ENCODE measurements at places on chromosomes 7 and 10. TPM values are rescaled to one million over a fixed set of nuclear protein-coding genes. Genes with fewer than 3 reads are reported as not detected.

- no peaks in the 10 kb centered on the region for H3K27me3 ChIP-seq
- no peaks in the 10 kb centered on the region for H3K4me1 ChIP-seq
- no peak for DNase-seq
- no peak overlapping the region for H3K4me3 ChIP-seq
Measured at GRCh38 chr7:142379201-142379885, 121.5 kb upstream of the PRSS58 start.

GRCh38 chr7:123417580-123417979 is 116.8 kb downstream of the IQUB start:
- no peaks in the 10 kb centered on the region for H3K27me3 ChIP-seq
- H3K36me3 ChIP-seq: no peaks in the 10 kb centered on the region
- no peak overlapping the region for H3K27ac ChIP-seq
- H3K4me3 ChIP-seq: no peak overlapping the region
- no peak for DNase-seq

DNA sequence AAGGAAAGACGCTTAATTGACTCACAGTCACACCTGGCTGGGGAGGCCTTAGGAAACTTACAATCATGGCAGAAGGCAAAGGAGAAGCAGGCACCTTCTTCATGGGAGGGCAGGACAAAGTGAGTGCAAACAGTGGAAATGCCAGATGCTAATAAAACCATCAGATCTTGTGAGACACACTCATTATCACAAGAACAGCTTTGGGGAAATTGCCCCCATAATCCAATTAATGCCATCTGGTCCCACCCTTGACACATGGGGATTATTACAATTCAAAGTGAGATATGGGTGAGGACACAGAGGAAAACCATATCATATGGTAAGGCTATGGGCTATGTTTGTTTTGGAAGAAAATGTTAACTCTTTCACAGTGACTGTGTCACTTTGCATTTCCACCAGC is 1272.5 kb upstream of the CELF2 start:
- DNase-seq: no peak
- H3K27ac ChIP-seq: no peak overlapping the region
- no peaks in the 10 kb centered on the region for H3K36me3 ChIP-seq
- H3K27me3 ChIP-seq: no peaks in the 10 kb centered on the region
- no peaks in the 10 kb centered on the region for H3K4me1 ChIP-seq
- H3K4me3 ChIP-seq: no peak overlapping the region

GRCh38 chr7:113207931-113208330 is 89.6 kb upstream of the SMIM30 start:
- no peak overlapping the region for H3K27ac ChIP-seq
- H3K36me3 ChIP-seq: no peaks in the 10 kb centered on the region
- no peak for DNase-seq
- no peaks in the 10 kb centered on the region for H3K27me3 ChIP-seq

DNA sequence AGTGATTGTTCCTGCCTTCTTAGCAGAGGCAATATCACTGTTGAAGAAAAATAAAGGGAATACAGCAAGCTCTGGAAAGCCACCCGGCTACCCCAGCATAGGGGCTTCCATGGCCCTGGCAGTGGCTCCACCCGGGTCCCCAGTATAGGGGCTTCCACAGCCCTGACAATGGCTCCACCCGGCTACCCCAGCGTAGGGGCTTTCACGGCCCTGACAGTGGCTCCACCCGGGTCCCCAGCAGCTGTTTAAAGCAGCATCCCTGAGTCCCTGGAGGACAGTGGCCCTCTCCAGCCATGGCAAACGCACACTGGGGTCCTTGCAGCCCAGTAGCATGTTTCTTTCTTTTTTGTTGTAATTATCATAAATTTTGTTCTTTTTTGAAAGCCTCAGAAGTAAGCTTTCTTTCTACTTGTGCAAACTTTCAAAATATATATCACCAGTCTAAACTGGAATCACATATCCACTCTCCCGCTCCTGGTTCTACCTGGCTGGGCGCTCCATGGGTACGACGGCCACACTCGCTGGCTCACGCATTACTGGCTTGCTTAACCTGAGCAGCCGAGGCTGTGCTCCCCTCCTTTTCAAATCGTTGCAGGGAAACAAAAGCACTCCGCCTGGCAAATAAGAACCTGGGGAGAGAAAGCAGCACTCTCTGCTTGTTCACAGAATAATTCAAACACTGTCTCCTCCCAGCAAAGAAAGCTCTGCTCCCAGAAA is 62.1 kb downstream of the TCERG1L start:
- H3K4me3 ChIP-seq: no peak overlapping the region
- peaks cover 47% of the 10 kb centered on the region for H3K27me3 ChIP-seq
- H3K36me3 ChIP-seq: no peaks in the 10 kb centered on the region
- DNase-seq: no peak
- no peak overlapping the region for H3K27ac ChIP-seq

DNA sequence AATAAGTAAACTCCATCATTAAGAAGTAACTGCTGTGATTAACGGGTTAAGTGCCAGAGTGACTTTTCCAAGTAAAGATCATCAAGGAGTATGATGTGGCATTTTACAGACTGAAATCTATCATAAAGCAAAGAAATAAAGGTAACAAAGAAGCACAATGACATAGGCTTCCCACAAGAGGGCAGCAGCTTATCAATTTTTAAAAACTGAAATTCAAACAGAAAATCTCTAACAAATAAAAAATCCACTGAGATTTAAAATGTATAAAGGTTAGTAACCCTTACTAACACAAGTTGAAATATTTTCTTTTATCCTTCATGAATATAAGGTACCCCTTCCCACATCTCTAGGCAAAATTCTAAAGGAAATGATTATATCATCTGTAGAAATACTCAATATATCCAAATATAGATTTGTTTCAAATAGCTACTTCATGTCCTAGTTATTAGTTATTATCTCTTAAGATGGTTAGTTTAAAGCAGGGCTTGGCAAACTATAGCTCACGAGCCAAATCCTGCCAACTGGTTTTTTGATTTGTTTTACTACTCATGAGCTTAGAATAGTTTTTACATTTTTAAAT is 29.2 kb downstream of the FAM3C start:
- H3K36me3 ChIP-seq: no peaks in the 10 kb centered on the region
- H3K27me3 ChIP-seq: no peaks in the 10 kb centered on the region
- H3K4me1 ChIP-seq: no peaks in the 10 kb centered on the region

- DNase-seq: no peak
- H3K36me3 ChIP-seq: no peaks in the 10 kb centered on the region
- H3K4me3 ChIP-seq: no peak overlapping the region
- no peak overlapping the region for H3K27ac ChIP-seq
Measured at GRCh38 chr7:156854654-156855053, 38.3 kb downstream of the LMBR1 start.

DNA sequence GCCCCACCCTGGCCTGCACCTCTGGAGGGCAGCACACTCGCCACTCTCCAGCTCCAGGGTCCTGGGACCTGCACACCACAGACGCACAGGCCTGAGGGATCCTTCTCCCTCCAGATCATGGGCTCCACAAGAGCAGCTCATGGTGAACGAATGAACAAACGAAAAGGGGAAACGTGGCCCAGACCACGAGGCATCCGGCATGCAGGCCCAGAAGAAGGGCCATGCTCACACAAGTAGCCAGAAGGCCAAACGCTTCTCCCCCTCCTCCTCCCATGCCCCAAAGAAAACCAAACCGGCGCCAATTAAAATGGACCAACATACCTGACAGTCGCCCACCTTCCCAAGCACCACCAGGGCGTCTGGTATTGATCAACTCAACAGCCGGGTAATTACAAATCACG is 30.4 kb downstream of the MAD1L1 start:
- peak; percentile 19 for DNase-seq
- H3K36me3 ChIP-seq: no peaks in the 10 kb centered on the region
- H3K27me3 ChIP-seq: no peaks in the 10 kb centered on the region

GRCh38 chr10:71860243-71861029 is 9.4 kb upstream of the PSAP start:
- peak; percentile 81 for DNase-seq
- peak overlapping the region; percentile 90 for H3K27ac ChIP-seq
- H3K4me1 ChIP-seq: peaks cover 13% of the 10 kb centered on the region

GRCh38 chr7:3733541-3734140 is 432.6 kb downstream of the SDK1 start:
- DNase-seq: no peak
- no peaks in the 10 kb centered on the region for H3K27me3 ChIP-seq
- H3K36me3 ChIP-seq: no peaks in the 10 kb centered on the region
- H3K4me1 ChIP-seq: no peaks in the 10 kb centered on the region

- no peaks in the 10 kb centered on the region for H3K4me1 ChIP-seq
- no peaks in the 10 kb centered on the region for H3K27me3 ChIP-seq
- no peak for DNase-seq
- no peak overlapping the region for H3K4me3 ChIP-seq
- H3K27ac ChIP-seq: peak overlapping the region; percentile 25
Measured at GRCh38 chr7:112510001-112510742, 29.4 kb downstream of the LSMEM1 start.

DNA sequence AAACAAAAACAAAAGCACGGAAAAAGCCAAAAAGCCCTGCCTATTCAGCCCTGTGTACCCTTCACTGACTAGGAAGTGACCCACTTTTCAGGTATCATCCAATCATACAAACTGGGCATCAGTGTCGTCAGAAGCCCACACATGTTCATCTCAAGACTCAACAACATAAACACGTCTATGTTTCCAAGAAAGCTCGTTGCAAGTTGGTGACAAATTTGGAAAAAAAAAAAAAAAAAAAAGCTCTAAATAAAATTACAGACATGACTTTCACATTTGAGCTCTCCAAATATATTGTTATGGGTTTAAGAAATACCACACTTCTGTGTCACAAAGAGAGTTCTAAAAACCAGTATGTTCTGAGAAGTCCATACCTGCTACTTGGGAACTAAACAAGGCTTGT is 204.7 kb upstream of the KLF14 start:
- H3K27ac ChIP-seq: peak overlapping the region; percentile 94
- no peaks in the 10 kb centered on the region for H3K27me3 ChIP-seq
- no peak overlapping the region for H3K4me3 ChIP-seq
- peaks cover 6% of the 10 kb centered on the region for H3K4me1 ChIP-seq

The NYAP1 gene
- 0.59 TPM for total RNA-seq

The SFTPA2 gene
- not detected for total RNA-seq

The ZNF117 gene
- 43.6 TPM for total RNA-seq

The ACBD7 gene
- total RNA-seq: 1.1 TPM

The TBX20 gene
- total RNA-seq: not detected
